Hindlimb muscle (tissue), 1 donor: ENCODE measurements at places on chromosomes 12 and 14. TPM values are rescaled to one million over a fixed set of nuclear protein-coding genes. Genes with fewer than 3 reads are reported as not detected.

GRCh38 chr12:112908548-112908947, 1.8 kb downstream of the OAS1 start:
- no peak for DNase-seq

GPD1 gene
- 81.1 TPM for polyA plus RNA-seq

PAH gene
- not detected for polyA plus RNA-seq

DNA sequence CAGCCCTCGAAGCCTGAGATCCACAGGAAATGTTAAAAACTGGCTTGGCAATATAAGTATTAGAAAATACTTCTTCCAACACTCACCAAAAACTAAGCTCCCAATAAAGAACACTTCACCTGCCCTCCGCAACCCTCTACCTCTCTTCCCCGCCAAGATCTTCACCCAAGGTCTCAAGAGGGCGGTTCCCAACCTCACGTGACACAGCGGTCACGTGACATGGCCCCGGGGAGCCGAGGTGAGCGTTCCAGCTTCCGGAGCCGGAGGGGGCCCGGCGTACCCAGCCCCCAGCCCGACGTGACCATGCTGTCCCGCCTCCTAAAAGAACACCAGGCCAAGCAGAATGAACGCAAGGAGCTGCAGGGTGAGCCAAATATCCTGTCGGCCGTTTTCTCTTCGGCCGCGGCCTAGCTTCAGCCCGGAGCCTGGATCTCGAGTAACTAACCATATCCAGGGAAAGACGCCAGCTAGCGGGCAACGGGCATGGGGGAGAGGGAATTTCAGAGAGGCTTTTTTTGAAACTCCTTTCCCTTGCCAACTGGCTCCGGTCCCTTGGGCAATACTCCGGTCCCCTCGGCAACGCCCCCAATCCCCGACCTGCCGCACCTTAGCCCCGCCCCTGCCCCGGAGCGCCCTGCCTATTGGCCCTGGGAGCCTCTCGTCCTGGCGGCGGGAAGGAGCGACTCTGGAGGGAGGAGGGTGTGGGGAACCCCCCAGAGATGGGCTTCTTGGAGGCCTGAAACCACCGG, at the start of gene BLOC1S1:
BLOC1S1 (plus strand) TSS at position 214 of the 749 bp plus-strand sequence; CDS start at position 220, 6 bp downstream.
- peak; percentile 98 for DNase-seq

RNASE3 gene
- polyA plus RNA-seq, result 0.27 TPM
